ENCODE measurements at places on chromosomes 1 and 21.
A peak's percentile ranks its signal among the peaks of the same experiment; 100 is the strongest.

DNA sequence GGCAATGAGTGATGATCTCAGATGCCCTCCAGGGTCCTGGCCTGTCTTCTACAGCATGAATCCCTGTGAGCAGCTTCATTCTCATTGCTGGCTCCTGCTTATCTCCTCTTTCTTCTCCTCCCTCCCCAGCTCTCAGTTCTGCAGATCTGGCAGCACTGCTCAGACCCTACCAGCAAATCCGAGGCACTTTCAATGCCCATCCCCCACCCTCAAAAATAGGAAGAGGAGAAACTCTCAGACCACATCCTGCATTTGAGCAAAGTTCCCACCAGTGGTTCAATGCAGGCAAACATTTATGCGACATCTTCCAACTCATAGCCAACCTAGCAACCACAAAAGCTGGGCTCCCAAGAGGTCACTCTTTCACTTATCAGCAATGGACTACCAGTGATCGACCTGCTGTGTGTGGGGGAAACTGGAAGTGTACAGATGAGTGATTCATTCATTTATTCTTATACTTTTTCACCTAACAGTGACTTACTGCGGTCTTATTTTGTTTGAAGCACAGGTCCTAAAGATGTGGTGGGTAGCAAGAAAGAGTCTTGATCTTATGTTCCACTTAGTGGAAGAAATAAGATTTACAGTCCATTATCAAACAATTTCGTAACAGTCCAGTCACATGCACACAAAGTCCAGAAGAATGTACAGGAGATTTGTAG lies 5.8 kb upstream of the CHI3L2 start:
- peak; percentile 33 for DNase-seq

DNA sequence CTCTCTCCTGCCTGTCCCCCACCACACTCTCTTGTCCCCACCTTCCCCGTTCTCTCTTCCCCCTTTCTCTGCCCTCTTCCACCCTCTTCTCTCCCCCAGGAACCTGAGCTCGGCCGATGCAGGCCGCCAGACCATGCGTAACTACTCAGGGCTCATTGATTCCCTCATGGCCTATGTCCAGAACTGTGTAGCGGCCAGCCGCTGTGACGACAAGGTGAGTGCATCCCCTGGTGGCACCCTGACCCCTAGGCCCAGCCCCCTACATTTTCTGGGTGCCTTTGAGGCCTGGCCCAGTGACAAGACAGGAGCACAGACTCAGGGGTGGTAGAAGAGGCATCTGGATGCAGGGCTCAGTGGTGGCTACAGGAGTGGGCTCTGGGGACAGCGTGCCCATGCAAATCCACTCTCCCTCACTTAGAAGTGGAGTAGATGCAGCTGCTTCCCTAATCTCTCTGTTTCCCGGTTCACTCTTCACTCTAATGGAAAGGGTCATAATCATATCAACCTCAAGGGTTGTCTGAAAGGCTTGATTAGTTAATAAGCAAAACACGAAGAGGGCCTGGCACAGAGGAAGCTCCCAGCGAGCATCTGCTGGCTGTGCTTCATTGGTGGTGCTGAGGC lies 37.0 kb downstream of the PKP1 start:
- no peak for DNase-seq

GRCh38 chr1:2156866-2157265 lies 37.7 kb downstream of the FAAP20 start:
- DNase-seq: no peak

GRCh38 chr1:93000751-93001175 lies 39.5 kb upstream of the DIPK1A start:
- no peak for DNase-seq

DNA sequence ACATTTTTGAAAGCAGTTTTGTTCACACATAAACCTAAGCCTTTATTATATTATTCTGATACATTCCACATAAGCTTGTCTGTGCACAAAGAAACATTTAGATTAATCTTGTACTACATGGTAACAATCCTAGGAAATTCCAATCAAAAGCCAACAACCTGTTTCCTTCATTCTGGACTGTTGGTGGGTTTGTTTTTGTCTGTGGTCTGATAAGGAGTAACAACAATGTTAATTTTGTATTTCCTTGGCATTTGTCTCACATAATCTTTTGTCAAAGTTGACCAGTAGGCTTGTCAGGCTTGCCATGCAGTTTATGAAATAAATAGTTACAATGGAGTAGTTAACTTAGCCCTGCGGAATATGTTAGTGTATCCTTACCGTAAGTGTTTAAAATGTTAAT lies 183.3 kb downstream of the DHRS3 start:
- DNase-seq: no peak

DNA sequence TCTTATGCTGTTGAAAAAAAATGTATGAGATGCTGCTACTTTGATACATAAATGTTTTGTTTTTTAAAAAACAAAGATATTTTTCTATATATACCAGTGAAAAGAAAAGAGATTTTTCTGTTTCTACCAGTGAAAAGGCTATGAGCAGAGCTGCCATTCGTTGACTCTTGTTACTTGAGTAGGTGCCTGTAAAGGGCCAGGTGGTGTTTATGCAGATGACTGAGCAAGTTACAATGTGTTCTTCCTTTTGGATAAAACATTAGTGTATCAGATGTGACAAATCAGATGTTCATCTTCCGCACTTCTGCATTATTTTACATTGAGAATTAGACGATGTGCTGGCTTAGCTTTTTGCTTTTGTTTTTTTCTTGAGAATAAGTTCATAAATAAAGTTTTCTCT lies 45.4 kb downstream of the BARHL2 start:
- no peak for DNase-seq

DNA sequence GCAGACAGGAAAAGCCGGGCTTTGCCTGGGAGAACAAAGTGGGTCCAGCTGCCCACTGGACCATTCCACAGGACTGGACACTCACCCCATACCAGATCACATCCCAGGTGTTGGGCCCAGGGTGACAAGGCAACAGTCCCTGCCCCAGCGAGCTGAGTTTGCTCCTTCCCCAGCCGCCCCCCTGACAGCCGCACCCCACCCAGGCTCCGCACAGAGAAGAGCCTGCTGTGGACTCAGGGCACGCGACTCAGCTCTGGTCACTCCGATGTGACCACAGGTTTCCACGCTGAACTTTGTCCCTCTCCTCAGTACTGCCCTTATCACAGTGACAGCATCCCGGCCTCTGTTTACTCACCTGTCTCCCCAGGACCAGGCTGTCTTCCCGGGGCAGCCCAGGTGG lies 1.2 kb downstream of the BMP8B start:
- DNase-seq: no peak

- DNase-seq: no peak
Measured at GRCh38 chr1:98723574-98723973, 62.1 kb downstream of the SNX7 start.

DNA sequence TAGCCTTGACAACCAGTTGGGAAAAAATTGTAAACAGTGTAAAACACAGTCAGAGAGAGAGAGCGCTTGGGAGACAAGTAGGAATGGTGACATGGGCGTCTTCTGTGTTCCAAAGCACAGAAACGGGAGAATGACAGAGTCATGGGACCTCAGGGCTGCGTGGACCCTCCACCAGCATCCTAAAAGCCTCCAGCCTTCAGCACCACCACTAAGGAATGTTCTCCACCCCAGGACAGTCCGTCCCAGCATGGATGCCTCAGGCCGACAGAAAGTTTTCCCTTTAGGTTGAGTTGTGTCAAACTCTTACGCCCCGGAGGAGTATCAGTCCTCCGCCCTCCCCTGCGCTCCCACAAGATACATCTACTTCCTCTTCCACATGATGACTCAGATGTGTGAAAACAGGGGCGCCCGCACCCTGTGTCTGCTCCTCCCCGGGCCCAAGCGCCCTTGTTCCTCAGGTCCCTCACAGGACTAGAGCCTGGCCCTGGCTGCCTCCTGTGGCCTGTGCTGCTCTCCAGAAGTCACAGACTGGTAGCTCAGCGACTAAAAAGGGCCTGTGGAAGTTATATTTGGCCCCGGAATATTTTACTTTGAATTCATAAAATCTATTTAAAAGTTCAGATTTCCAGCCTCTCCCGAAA lies 63.9 kb upstream of the EFHD2 start:
- peak; percentile 64 for DNase-seq

DNA sequence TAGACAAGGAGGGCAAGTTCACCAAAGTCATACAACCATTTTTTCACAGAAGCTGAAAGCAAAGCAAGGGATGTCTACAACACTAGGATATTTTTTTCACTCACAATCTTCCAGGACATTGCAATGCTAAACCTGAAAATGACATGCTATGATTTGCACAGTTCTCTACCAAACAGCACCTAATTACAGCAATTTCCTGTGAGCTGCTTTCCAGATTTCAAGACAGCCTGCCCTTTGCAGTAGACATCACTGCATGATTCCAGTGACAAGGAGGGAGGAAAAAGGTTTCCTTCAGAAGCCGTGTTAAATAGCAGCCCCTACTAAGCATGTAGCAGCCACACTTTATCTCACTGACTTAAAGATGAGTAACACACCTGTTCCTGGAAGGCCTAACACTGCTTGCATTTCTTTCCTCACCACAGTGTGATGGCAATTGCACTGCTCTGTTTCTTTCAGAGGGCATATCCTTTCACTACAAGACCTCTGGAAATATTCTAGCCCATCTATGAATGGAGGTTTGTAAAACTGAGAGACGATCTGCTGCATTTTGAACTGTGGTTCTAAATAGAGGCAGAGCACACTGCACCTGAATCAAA lies 97.1 kb downstream of the DUSP10 start:
- no peak for DNase-seq

DNA sequence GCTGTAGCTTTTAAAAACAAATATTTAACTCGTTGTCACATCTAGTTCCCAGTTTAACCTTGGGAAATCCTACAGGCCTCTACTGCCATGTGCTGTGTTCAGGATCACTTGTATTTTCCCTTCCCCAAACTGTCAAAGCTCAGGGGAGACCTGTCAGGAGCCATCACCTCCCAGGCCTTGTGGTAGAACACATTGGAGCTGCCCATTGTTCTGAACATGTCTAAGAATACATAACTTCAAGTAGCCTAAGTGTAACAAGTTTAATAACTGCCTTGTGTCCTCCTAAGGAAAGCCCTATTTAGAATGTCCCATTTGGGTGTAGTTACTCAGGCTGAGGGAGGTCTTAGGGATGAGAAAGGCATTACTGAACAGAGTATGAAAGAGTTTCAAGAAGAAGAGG lies 28.6 kb upstream of the PIGC start:
- DNase-seq: no peak

DNA sequence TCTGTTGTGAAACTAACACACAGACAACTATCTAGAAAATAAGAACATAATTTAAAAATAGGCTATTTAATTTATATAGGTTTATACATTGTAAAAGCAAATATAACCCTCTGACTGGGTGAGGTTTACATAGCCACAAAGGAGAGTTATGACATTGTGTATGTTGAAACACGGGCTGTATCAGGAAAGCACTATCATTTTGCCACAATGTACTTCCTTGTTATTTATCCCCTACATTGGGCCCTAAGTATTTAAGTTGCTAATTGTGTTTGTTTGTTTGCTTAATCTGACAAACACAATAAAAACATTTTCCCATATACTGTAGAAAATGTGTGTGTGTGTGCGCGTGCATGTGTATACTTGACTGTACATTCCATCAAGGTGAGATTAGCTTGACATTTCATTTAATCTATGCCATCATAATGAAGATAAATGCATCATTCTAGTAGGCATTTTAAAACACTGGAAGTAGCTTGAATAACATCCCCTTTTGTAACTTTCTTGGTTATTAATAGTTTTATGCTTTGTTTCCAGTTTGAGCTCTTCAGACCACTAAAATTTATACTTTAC lies 72.1 kb downstream of the RGS13 start:
- no peak for DNase-seq

DNA sequence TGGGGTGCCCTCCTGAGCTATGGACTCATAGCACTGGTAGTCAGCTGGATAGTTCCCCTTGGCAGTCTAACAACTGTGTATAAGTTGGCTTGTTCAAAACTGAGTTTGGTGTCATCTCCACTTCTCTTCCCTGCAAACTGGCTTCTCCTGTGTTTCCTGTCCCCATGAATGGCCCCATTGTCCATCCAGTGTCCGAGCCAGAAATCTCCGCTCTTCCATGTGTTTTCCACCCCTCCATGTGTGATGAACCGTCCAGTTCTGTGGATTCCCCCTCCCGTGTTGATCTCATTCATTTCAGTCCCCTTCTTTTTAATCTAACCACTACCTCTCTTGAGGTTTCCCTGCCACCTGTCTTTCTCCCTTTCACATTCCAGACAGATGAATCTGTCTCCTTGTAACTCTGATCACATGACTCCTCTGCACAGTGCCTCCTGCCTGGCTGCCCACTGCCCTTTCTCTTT lies 195.7 kb downstream of the ROR1 start:
- no peak for DNase-seq

DNA sequence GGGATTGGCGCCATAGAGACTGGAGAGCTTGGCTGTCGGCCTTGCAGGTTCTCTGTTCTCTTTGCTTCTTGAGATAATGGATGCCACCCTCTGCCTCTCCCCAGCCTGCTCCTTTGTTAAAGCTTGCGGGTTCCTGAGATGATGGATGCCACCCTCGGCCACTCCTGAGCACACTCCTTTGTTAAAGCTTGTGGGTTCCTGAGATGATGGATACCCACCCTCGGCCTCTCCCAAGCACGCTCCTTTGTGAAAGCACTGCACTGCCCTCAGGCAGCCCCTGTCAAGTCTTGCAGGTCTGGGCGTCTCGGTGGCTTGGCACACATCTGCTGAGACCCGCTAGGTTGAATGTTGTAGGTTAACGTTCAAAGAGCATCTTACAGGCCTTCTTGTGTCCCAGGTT lies 76.5 kb downstream of the SCCPDH start:
- DNase-seq: no peak

DNA sequence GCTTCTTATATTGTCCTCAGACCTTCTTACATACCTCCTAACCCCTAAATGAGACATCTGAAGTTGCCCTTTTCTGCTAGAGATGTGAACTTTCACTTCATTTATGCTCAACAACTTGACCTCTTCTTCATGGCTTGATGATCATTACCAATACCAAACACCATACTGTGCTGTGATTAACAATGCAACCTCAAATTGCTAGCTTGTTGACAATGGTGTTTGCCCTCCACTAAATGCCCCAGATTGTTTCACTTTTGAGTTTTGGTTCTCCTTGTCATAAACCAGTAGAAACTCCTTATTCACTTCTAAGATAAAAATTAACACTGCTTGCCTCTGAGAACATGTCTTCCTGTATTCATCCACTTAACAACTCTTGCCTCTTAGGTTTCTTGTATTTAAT lies 5.6 kb downstream of the JAK1 start:
- DNase-seq: no peak

GRCh38 chr21:21045518-21045917 lies 47.3 kb downstream of the NCAM2 start:
- no peak for DNase-seq

- DNase-seq: no peak
Measured at GRCh38 chr21:45060089-45060488, 14.3 kb upstream of the ADARB1 start.

- DNase-seq: peak; percentile 40
Measured at GRCh38 chr1:116910379-116911187, 867 bp downstream of the PTGFRN start.

DNA sequence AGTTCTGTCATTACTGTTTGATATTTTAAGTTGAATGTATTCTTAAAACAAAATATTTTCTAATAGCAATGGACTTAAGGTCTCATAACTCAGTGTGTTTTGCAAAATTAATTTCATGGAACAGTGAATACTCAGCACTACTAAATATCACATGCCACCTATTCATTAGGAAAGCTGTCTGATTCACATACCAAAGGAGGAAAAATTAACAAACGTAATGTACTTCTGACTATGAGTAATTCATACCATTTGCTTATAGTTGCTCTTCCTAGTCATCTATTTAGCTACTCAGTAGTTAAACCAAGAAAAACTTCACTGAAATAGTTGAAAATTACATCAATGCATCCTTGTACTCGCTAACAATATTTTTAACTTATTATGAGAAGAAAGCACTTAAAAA lies 35.2 kb downstream of the TP53BP2 start:
- DNase-seq: no peak

- no peak for DNase-seq
Measured at GRCh38 chr1:85607921-85608265, 27.3 kb downstream of the CCN1 start.
